IPS DF 19.7 (cell line): ENCODE measurements at places on chromosomes 3 and 15.
A peak's percentile ranks its signal among the peaks of the same experiment; 100 is the strongest.

- DNase-seq: no peak
Measured at GRCh38 chr3:141485641-141486495, 959 bp upstream of the RASA2 start.

GRCh38 chr15:78220713-78221112, 13.7 kb downstream of the ACSBG1 start:
- DNase-seq: no peak

DNA sequence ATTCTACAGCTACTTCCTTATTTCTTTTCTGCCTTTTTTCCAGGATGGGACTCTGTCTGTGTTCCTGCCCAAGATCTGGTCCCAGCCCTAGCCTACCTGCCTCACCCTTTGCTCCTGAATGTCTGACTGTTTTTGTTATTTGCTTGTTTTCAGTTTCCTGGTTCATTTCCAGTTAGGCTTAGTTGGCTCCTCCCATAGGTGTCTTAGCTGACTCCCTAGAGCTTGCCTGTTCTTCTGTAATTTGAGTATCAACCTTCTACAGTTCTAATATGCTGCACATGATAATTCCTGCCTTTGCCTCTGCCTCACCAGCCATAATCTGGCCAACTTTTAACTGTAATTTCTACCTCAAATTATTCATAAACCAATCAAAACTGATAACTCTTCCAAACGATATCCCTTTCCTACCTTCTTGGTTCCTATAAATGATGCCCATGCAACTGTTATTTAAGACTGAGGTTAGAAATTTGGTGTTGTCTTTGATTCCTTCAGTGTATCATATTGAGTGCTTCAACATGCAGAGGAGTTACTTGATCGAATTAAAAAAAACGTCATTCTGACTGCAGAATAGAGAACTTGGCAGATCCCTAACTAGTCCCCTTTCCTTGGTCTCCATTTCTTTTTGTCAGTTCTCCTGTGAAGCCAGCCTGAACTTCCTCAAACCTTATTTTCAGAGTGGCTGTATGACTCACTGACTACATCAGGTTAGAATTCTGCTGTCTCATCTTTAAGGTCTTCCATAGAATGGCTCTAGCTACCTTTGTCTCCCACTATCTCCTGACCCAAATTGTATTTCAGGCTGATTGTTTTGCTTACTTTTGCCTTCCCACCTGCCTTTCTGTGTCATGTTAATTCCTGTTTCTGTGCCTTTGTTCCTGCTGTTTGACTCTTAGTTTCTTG, 8.4 kb downstream of the GOLM2 start:
- DNase-seq: no peak

DNA sequence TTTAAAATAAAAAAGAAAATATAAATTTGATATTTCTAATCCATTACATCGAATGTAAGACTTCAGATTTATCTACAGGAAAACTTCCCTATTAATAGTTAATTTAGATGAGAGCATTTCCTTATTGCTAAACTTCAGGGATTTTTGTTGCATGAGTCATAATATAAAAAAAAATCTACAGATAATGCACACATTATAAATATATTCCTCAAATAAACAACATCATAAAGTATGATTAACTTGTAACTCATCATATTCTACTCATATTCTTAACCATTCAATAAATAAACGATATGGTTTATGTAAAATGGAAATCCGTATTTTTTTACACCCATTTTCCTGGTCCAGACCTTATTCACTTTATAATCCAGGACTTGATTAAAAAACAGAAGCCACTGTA, 477.0 kb downstream of the EPHA3 start:
- DNase-seq: no peak

DNA sequence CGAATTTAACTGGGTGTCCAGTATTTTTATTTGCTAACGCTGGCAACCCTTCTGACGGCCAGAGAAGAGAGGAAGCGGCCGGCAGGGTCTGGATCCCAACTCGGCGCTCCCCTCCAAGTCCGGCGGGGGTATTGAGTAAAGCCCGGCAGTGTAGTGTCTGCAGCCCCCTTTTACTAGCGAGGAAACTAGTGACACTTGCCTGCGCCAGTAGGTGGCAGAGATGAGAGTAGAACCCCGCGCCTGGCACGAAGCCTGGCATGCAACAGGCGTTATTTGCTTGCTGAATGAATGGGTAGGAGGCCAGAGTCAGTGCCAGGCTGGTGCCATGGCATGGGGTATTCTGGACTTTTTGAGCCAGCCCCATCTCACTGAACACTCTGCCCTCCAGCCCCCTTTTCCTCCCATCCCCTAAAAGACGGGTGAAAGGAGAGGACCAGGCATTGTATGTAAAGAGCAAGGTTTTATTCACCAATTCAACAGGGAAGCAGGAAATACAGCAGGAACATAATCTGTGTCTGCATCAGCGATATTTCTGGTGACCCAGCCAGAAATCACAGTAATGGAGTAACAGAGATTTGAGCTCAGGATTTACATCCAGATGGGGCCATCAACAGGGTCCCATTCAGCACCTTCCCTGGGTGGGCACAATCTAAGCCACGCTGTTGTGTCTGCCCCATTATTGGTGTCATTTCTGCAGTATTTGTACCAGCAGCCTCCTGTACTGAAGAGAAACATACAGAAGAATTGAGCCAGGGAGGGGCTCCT, 788 bp upstream of the WDR73 start:
- DNase-seq: peak; percentile 42

- DNase-seq: no peak
Measured at GRCh38 chr3:124345845-124346244, 353.9 kb upstream of the ROPN1 start.

- no peak for DNase-seq
Measured at GRCh38 chr15:45112143-45112590, 1.8 kb downstream of the DUOX2 start.

DNA sequence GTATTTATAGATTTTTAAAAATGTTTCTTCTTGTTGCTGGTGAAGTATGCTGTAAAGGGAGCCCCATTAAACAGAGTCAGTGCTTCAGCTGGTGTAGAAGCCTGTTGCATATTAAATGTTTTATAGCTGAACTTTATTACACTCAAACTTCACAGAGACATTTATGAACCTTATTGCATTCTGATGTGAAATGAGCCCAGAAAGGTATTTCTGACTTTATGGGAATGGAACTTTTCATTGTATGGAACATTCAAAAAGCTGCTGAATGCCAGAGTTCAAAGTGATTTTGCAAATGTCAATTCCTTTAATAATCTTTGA, 329.3 kb upstream of the RASGRP1 start:
- no peak for DNase-seq

DNA sequence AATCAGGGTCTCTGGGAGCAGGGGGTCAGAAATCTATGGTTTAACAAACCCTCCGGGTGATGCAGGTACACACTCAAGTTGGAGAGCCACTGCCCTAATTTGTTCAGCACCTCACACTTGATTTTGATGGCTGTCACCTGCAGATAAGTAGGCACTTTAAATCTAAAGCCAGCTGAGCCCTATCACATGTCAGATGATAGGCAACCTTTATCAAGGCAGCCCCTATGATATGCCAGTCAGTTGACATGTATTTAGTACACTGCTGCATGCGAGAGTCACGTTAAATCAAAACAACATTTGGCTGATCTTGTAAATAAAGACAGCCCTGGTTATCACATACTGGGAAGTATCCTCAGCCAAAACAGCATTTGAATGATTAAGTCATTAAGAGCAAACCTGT, 104.4 kb upstream of the MCTP2 start:
- no peak for DNase-seq

DNA sequence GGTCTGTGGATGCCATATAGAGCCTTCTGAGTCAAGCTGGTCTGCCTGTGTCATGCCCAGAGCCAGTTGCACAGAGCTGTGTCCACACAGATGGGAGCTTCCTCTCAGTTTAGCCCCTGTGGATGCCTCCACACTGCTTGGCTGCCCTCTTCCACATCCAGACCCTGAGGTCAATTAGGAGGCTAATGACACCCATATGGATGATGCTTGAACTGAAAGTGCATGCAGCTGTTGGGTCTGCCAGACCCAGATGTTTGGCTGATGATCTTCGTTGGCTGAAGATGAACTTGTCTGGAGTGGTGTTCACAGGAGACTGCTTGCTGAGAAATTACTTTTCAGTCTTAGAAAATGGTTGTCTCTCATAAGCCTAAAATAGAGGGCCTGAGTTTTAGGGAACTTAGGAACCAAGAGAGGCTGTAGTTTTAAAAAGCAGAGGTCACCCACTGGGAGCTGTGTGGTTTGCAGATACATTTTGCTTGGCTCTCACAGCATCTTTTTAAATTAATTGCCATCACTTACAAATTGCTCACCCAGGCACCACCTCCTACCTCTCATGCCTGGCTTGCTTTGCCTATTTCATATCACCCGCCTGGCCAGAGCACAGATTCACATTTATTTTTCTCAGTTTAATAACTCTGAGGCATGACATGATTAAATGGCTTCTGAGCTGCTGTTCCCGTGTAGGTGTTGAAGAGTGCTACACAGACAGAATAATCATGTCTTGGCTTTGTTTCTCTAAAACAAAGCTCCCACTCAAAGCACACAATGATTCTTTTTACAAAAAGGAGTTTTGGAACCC, 176.1 kb downstream of the MINAR1 start:
- no peak for DNase-seq

- DNase-seq: no peak
Measured at GRCh38 chr15:60893886-60894285, 335.2 kb downstream of the RORA start.

- DNase-seq: no peak
Measured at GRCh38 chr3:174495928-174496327, 363.2 kb upstream of the NAALADL2 start.

DNA sequence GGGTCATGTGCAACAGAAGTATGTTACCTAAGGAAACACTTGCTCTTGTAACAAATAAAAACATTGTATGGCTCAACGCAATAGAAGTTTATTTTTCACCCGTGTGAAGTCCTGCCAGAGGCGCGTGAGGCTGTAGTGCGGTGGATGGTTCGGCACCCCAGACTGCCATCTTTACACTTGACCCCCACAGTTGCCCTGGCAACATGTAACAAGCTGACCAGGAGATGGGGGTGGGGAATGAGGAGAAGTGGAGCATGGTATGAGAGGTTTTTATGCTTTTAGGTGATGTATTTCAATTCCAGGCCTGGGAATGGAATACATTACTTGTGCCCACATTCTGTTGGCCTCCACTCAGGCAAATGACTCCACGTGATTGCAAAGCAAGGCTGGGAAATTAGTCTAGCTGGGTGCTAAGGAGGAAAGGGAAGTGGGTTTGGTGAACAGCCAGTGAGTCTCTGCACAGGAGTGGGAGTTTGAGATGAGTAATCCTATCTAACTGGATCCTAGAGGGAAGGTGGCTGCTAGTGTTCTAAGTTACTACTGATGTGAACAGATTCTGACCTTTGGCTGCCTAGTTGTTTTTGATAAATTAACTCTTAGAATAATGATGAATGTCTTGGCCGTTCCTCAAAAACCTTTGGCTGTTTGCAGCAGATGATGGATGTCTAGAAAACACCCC, 33.8 kb upstream of the GREM1 start:
- DNase-seq: no peak

DNA sequence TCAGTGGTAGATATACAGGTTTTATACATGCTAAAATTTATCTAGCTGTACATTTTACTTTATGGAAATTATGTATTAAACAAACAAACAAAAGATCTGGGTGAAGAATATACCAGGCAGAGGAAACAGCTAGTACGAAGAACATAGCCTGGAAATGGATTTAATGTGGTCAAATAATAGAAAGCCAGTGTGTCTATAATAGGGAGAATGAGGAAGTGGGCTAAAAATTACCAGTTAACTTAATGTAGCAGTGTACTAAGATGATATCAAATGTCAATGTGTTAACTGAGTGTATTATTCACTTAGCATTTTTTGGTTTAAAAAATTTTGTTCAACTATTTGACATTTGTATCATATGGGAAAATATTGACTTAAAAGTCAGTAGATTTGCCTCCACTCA, 22.8 kb upstream of the SLC15A2 start:
- DNase-seq: no peak

GRCh38 chr3:47420511-47421484, 40.0 kb downstream of the PTPN23 start:
- peak; percentile 57 for DNase-seq

DNA sequence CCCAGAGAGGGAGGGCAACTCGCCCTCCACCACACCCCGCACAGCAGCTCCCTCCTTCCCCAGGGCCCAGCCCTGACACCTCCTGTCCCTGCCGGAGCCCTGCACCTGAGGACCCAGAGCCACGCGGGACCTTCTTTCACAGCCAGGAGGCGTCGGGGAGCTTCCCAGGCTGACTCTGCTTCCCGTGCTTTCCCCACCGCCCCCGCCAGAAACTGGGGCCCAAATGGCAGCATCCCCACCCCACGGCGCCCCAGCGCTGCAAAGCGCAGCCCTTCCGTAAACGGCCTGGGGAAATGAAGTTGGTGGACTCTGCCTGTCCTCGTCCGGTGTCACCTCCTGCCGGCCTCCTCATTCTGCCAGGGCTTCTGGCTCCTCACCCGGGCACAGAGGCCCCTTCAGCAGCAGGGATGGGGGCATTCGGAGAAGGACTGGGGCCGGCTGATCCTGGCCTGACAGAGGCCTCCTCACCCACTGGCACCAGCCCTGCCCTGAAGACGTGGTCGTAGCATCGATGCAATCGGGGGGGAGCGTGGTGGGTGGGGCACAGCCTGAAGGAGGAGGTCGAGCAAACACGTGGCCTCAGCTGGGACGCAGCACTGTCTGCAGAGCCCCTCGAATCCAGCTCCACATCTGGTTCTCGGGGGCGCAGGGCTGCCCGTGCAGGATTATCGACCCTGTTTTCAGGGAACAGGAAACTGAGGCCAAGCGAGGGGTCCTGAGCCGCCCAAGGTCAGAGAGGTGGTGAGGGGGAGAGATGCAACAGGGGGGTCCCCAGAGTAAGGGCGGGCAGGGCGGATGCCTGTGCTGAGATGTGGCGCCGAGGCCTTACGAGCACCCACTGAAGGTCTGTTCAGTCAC, 235.4 kb downstream of the XXYLT1 start:
- DNase-seq: no peak
